ENCODE measurements at places on chromosomes 1 and 21.

DNA sequence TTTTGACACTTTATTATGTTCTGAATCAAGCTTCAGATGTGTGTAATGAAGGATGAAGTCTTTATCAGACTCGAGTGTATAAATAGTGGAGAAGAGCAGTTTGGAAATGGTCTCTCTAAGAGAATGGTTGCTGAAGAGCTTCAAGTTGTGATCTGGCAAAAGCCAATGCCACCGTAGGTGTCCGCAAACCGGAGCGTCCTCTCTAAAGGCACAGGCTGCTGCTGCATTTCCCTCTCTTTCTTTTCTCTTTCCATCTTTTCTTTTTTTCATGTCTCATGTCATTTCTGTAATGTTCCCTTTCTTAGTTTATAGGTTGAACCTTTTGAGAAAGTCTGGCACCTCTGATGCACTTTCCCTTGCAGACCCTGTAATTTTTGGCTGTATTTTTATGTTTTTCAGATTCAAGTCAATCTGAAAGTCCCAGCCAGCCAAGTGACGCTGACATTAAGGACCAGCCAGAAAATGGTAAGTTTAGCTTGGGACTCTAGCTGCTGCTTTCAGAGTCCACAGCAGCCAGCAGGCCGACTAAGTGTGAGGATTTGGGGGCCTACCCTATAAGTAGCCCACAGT lies 194.8 kb downstream of the NFIA start:
- no peak for DNase-seq

GRCh38 chr1:36126005-36126716 lies 1.1 kb upstream of the COL8A2 start:
- no peak for DNase-seq

GRCh38 chr1:30032302-30032701 lies 691.1 kb downstream of the MATN1 start:
- no peak for DNase-seq

- DNase-seq: no peak
These were observed 5.5 kb downstream of the KLHDC7A start for GRCh38 chr1:18486195-18486594.

GRCh38 chr1:24992761-24993211 lies 62.7 kb upstream of the RUNX3 start:
- DNase-seq: no peak

DNA sequence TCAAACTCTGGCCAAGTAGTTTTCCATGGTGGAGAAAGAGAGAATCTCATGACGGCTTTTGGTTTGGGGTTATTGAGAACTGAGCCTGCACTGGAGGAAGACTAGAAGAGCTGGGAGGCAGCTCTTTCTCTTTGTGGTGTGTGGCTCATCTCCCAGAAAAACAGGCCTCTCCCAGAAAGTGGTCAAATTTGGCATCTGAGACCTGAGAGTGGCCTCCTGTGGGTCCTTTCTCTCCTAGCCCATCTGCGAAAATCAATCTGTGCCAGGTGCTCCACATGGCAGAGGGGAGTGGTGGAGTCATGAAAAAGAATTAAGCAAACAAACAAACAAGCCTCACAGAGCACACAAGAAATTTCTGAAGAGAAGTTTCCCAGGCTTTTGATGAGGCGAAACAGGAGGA lies 305.0 kb downstream of the ST6GALNAC3 start:
- no peak for DNase-seq

DNA sequence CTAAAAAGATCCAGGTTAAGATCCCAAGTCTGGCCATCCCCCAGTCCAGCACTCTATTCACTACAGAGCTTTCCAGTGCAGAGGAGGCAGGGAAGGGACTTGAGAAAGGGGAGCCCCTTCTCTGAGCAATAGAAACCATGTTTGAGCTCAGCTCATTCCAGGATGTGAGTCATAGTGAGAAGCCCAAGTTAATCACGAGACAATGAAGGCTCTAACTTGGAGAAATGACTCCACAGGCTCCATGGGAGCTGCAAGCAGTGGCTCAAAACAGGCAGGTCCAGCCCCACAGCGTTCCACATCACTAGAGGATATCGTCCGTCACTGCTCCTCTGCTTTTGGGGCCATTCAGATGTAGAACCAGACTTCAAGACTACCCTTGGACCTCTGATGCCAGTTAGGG lies 59.1 kb downstream of the CAMK2N1 start:
- DNase-seq: no peak

DNA sequence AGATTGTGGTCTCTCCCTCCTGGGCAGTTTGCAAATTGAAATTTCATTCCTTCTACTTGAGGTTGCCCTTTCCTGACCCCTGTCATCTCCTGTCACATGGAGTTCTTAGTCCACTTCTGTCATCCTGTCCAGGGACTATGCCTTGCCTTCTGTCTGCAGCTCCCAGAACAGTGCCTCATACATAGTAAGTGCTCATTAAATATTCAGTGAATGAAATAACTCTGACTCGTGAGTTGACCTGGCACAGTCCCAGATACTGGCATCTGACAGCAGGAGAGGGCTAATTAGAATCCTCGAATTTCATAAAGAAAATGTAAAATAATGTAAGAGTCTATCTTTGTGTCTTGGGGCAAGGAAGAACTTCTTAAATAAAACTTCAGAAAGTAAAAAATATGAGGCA lies 50.8 kb downstream of the CNIH3 start:
- no peak for DNase-seq

DNA sequence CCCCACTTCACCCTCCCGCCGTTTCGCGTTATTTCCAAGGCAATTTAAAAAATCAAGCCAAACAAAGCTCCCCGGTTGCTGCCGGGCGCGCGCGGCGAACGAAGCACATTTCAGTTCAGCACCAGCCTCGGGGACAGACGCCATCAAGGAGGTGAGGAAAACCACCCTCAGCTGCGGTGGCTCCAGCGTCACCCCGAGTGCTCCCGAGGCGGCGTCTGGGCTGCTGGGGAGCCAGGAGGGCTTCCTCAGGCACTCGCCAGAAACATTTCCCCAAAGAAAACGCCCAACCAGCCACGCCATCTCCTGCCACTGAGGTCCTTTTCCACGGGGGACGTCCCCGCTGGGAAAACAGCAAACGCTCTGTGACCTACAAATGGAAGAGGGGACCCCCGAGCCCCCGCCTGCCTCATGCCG lies 623 bp downstream of the GNG4 start:
- no peak for DNase-seq

DNA sequence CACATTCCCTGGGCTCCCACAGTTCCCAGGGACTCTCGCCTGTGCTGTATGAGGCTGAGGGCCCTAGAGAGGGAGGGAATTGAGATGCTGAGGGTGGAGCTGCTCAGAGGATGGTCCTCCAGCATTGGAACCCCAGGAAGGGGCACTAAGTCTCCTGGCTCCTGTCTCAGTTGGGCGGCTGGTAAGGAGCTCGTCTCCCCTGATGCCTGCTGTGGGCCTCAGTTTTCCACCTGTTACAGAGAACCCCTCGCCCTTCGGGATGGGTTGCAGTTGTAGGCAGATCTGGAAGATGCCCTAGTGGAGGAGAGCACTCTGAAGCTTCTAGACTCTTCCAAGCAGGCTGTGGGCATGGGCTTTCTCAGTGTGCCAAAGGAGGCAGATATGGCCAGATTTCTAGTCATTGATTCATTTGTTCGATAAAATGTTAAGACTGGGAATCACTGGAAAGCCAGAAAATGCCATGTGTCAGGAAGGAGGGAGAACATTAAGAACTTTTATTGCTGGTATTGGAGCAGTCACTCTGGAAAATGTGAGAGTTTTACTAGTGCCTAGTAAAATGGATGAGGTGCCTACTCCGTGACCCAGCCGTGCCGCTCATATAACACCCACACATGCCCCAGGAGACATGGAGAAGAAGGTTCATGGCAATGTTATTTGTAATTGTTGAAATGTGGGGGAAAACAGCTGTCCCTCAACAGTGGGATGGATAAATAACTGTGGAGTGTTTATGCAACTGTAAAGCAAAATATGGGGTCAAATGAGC lies 828 bp upstream of the MYBPH start:
- DNase-seq: no peak

DNA sequence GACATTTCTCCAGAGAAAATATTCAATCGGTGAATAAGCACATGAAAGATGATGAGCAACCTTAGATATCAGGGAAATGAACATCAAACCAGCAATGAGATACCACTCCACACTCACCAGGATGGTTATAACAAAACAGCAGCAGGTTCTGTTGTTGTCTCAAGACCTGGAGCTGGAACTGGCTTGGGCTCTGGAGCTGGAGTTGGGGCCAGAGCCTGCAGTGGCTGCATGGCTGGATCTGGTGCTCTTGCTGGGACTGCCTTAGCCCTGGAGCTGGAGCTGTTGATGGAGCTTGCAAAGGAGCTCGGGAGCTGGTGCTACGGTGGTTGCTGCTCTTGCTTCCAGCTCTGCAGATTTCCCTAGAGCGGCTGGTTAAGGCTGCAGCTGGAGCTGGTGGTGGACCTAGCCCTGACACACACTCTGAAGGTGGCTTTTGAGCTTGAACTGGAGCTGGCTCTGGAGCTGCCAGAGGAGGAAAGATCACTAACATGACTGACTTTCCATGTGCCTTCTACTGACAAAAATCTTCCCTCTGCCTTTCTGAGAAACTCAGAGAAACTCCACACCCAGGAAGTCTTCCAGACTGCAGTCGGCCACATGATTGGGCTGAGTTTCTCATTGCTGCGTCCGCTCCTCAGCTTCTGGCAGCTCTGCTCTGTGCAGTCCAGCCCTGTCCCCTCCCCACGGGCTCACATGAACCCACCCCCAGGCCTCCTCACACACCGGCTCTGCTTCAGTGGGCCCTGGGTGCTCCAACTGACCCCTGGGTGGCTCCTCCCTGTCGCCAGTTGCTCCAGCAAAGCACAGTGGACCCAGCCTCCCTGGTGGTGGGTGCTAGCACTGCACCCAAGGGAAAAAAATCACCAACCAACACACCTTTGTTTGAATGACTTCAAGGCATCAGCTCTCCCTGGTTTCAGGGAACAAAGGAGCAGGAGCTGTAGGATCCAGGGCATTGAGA lies 139.1 kb upstream of the FMN2 start:
- DNase-seq: no peak

GRCh38 chr1:20355828-20356735 lies 65.4 kb downstream of the VWA5B1 start:
- no peak for DNase-seq

DNA sequence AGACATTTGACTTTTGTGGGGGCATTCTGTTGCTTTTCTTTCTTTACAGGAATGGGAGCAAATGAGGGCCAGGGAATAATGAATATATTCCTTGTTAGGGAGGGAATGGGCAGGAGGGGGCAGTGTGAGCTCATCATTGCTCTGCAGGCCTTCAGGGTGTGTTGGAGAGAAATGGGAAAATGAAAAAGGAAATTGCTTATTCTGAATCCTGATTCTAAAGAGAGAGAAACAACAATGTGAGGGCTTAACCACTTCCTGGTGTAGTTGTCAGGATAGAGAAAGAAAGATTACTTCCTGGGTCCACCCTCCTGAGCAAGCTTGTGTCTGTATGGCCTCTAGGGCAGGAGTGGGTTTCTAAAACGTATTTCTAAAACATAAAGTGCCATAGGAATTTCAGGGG lies 28.3 kb downstream of the VANGL2 start:
- DNase-seq: no peak

GRCh38 chr1:5200006-5200405 lies 545.6 kb downstream of the AJAP1 start:
- no peak for DNase-seq

- no peak for DNase-seq
These were observed 3.3 kb upstream of the NECTIN4 start for GRCh38 chr1:161092621-161093028.

DNA sequence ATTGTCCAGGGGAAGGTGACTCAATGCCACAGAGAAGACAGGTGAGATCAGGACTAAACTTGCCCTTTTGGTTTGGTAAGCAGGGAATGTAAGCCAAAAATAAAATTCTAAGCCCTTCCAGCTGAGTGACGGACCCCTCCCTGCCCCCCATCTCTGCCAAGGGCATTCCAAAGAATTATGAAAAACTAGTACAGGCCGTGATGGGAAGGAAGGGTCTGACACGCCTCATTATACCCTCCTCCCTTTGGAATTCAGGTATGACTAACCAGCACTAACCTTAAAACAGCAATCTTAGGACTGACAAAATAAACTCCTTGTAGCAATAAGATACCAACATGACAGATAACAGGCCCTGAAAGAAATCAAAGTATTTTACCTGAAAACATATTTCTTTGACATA lies 99.6 kb downstream of the GABPA start:
- DNase-seq: no peak

GRCh38 chr21:32592929-32593502 lies 7.7 kb upstream of the TCP10L start:
- no peak for DNase-seq

DNA sequence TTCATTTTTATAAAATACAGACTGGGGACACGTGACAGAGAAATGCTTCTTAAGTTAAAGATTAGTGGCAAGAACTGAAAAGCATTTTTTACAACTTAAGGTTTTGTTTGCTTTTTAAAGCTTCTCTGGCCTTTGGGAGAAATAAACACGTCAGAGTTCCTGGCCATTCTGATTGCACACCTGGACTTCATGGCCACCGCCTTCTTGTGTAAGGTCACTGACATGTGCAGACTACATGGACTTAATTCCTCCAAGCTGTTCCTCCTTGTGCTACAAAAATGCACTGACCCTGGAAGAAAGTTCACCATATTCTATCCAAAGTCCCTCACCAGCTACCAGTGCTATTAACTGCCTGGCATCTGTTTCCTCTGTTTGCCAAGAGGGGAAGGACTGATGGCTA lies 56.1 kb downstream of the GADD45A start:
- DNase-seq: no peak

All from NCI-H510A (cell line).